ENCODE measurements at places on chromosomes 4 and X.

DNA sequence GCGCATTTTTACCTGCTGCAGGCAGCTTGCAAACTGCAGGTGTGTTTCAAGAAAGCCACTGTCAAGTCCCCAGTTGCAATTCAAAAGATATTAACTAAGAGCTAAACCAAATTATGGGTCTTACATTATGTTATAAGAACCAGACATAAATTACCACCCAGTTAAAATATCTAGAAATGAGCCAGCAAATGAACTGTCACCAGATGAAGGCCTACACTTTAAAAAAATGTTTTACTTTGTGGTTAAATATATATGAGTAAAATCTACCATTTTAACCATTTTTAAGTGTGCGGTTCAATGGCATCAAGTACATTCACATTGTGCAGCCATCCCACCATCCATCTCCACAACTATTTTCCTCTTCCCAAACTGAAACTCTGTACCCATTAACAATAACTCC lies 32.0 kb upstream of the TMEM131L start:
- no peak for DNase-seq

- no peak for DNase-seq
Observed at GRCh38 chrX:104566681-104567501, 892 bp downstream of the IL1RAPL2 start.

GRCh38 chr4:13540446-13541175 lies 3.7 kb downstream of the NKX3-2 start:
- DNase-seq = no peak

DNA sequence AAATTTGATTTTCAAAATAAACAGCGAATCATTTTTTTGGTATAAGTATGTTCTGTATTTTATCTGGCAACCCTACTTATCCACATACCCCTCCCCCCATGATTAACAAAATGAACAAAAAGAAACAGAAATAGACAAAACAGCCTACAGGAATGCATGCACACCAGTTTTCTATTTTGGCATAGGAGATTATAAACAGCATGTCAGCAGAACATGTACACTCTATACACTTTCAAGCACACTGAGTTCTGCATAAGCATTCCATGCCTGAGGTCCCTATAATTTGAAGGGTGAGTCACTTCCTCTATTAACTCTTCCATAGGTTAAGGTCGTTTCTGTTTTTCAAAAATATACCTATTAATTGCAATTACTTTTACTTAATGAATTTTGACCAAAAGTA lies 28.0 kb upstream of the ZNF280C start:
- peak; percentile 2 for DNase-seq

GRCh38 chrX:115602729-115603389 lies 41.9 kb downstream of the PLS3 start:
- no peak for DNase-seq

- no peak for DNase-seq
Observed at GRCh38 chr4:138341739-138342415, 99.7 kb upstream of the SLC7A11 start.

DNA sequence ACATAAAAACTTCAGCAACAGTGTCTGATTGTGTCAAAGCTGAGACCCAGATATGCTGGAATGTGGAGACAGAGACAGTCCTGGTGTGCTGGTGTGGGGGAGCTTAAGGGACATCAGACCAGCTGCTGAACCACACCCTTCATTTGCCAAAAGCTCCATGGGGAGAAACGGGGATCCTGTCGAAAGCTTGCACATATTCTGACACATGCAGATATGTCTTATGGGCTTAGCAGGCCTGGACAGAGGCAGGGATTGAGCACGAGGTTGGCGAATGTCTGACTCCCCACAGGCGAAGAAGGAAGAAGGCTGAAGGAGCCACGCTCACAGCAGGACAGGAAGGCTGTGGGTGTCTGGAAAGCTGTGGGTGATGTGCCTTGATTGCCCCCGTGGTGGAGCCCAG lies 72.1 kb upstream of the ACSL1 start:
- no peak for DNase-seq
